ENCODE measurements at places on chromosomes 11 and 22.

GRCh38 chr11:74142624-74143023, 28.2 kb downstream of the C2CD3 start:
- peak; percentile 82 for DNase-seq

GRCh38 chr22:50604256-50605001, 3.8 kb downstream of the MAPK8IP2 start:
- DNase-seq: no peak

DNA sequence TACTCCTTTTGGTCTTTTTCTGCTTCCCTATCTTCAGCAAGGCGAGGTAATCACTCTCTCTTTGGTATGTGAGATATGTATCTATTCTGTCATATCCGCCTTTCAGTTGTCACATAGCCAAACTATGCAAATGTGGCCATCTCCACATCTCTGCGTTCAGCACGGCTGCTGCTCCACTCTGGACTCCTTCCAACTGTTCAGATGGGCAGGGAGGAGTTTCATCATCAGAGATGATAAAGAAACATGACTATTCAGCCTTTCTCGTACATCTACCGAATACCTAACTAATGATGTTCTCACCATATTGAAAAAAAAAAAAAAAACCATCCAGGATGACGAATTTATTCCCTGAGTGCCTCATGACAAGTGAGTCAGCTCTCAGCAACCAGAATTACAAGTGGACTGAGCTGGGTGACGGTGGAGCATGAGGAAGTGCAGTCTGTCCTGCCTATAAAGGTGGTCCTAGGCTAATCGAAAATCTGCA, 899.6 kb downstream of the OPCML start:
- peak; percentile 100 for DNase-seq

DNA sequence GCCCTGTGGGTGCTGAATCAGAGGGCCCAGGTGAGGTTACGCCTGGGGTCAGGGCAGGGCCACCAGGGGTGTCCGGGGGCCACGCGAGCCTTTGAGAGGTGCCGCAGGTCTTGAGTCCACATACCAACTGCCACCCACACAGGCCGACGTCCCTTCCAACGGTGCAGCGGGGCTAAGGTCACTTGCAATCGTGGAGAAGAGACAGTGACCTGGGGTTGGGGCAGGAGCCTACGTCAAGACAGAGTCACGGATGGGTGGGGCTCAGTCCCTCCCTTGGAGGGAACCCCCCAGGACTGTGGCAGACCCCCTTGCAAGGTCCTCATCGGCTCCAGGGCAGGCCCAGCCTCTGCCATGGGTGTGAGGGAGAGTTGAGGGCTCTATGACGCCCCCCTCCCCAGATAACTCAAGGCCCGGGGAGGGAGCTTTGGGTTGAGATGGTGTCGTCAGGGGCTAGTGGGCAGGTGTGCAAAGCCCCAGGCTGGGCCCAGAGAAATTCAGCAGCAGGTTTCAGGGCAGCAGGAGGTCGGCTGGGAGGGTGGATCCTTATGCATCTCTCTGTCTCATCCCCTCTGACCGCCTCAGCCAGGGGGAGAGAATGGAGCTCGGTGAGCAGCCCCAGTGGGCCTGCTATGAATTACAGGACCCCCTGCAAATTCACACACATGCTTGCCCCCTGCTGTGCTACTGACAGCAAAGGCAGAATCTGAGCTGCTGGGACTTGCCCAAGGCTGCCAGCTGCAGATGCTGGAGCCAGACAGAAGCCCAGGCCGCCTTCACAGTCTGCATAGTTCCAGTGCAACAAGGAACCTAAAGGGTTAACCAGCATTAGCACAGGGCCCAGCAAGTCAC, 60.0 kb downstream of the MYEOV start:
- peak; percentile 83 for DNase-seq

DNA sequence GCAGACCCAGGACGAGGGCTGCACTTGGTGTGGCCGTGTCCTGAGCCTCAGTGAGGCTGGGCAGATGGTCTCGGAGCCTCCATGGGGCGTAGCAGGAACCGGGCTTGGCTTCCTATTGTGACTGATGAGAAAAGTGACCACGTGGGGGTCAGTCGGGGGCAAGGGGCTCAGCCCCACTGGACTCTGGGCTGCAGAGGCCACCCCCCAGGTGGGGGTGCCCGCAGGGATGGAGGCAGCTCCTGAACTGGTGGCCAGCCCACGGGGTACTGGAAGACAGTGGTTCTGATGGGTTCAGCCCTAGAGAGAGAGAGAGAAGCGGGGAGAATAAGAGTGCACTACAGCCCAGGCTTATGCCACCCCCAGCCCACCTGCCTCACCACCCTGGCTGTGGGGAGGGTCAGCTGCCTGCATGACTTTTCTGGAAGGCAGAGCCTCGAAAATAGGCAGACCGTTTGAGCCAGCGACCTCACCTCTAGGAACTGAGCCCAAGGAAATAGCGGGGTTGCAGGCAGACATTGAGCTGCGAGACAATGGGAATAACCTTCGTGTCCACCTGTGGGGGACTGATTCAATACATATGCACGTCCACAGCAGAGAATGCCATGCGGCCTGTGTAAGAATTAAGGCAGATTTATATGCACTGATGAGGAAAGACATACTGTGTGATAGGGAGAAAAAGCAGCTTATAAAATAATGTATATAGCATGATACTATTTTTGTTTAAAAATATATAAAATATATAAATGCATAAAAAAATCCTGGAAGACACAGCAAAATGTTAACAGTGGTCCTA, 11.5 kb downstream of the CABP7 start:
- DNase-seq: no peak

GRCh38 chr22:39349506-39349966, 255 bp upstream of the SYNGR1 start:
- DNase-seq: no peak

- DNase-seq: peak; percentile 99
Observed at GRCh38 chr11:34302046-34302921, 55.5 kb downstream of the ABTB2 start.

DNA sequence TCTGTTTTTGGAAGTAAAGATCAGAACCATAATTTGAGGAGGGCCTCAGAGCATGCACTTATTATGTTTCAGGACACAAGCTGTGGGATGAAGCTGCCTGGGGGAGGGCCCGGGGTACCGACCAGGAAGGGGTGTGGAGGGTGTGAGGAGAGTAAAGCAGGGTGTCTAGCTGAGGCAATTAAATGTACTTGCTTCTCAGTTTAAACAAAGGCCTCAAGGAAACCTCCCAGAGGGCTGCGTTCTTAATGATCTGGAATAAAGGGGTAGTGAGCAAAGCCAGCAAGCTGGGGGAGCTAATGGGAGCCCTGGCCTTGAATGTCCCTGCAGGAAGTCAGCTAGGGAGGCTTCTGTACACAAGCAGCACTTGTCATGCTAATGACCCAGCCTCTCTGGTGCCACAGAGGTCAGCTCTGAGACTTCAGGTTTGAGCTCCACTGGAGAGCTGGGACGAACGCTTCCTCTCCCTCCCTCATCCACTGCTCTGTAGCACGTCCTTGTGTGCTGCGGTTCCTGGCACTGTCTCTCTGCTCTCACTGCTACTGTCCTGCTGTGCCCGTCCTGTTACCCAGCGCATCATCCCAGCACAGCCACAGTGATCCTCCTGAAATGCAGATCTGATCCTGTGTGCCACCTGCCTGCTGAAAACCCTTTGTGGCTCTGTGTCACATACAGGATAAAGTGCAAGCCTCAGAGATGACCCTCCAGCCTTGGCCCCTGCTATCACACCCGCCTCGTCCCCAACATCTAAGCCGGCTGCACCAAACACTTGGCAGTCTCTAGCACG, 159.7 kb downstream of the DBX1 start:
- no peak for DNase-seq

DNA sequence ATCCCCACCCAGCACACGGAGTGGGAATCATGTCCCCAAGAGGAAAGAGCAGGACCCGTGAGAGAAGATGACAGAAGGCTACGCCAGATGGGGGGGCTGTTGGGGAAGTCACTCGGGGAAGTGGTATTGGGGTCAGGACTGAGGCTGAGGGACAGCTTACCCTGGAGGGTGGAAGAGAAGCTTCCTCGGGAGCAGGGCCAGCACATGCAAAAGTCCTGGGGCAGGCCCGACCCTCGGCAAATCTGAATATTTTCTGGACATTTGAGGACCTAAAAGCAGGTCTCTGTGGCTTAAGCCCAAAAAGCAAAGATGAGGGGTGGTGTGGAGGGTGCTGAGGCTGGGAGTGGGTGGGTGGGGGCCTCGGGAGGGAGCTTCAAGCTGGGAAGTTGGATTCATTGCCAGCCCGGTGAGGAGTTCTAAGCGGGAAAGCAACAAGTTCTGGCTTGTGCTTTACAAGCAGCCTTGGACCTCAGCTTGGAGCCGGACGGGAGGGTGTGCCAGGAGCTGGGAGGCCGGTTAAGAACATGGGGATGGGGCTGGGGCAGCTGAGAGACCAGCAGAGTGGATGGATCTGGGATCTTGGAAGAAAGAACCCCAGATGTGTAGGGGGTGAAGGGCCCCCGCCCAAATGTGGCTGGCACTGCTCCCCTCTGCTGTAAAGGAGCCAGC, 34.9 kb downstream of the GRAMD4 start:
- no peak for DNase-seq

GRCh38 chr11:10377183-10377582, 72.3 kb downstream of the ADM start:
- DNase-seq: peak; percentile 28

GRCh38 chr11:113274713-113275582, 39.4 kb upstream of the TTC12 start:
- DNase-seq: no peak

- peak; percentile 98 for DNase-seq
Observed at GRCh38 chr11:20097319-20098221, 62.7 kb downstream of the DBX1 start.

DNA sequence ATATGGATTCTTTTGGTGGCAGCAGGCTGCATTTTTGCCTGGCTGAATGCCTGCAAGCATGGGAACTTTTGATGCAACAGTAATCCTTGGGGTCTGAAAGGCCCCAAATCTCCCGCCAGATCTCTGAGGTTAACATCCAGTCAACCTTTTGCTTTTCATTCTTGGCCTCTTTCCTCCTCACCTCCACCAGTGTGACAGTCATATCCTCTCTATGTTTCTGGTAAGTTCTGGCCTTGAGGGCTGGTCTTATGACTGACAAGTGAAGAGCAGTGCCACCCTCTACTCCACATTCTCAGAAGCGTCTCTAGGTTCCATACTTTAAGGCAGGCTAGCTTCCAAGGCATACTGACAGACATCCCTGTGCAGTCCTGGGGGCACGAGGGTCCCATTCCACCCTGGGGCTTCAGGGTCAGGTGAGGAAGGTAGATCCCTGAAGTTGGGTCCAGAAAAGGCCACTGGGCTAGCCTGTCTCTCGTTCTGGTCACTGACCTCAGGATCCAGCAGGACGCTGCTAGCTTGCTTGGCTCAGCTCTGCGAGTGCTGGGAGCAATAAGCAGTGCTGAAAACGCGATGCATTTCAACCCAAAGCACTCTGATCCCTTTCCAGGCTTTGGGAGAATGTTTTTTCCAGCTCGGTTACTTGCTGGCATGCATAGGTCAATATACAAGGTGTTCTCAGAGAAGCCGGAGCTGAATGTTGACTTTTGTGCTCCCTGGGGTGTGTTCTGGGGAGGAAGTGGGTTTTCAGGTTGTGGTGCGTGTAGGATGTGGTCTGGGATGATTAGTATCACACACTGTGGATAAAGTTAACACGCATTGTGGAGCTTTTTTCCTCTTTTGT, 75.2 kb downstream of the PTPRJ start:
- DNase-seq: peak; percentile 59

DNA sequence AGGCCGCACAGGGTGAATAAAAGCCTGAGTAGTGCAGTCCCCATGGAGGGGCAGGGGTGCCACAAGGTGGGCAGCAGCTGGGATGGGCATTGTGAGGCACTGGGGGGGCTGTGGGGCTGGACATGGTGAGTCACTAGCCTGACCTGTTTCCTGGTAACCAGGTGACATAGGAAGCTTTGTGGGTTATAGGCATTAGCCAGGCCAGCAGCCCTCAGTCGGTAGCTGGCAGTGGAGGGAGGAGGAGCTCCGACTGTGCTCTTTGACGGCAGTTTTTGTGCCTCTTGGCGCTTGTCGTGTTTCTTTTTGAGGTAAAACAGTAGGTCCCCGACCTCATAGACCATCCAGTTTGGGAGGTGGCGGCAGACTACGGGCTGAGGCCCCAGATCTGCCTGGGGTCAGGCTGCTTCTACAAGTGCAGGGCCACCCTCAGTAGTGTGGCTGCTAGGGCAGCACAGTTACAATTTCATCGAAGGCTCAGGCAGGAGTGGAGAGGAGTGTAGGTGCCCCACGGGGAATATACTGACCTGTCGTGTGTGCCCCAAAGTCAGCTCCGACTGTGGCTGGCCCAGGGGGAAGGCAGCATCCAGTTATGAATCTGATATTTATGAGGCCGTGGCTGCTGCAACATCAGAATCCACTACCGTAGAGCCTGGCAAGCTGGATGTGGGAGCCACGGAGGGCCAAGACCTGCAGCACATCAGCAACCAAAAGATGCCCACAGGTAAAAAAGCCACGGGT, 107.7 kb downstream of the CRYBB2 start:
- no peak for DNase-seq

GRCh38 chr11:113289431-113290187, 24.8 kb upstream of the TTC12 start:
- peak; percentile 55 for DNase-seq

DNA sequence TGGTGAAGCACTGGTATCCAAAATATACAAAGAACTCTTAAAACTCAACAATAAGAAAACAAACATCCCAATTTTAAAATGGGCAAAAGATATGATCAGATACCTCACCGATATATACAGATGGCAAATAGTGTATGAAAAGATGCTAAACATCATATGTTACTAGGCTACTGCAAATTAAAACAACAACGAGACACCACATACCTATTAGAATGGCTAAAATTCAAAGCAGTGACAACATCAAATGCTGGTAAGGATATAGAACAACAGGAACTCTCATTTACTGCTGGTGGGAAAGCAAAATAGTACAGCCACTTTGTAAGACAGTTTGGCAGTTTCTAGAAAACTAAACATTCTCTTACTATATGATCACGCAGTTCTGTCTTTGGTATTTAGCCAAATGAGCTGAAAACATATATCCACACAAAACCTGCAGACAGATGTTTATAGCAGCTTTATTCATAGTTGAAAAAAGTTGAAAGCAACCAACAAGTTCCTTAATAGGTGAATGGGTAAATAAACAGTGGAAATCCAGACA, 38.5 kb downstream of the SIK3 start:
- no peak for DNase-seq

GRCh38 chr11:344836-345578, 24.3 kb upstream of the B4GALNT4 start:
- no peak for DNase-seq

Measured in fibroblast of upper back skin (primary cell).